ENCODE measurements at places on chromosomes 11 and 22.

DNA sequence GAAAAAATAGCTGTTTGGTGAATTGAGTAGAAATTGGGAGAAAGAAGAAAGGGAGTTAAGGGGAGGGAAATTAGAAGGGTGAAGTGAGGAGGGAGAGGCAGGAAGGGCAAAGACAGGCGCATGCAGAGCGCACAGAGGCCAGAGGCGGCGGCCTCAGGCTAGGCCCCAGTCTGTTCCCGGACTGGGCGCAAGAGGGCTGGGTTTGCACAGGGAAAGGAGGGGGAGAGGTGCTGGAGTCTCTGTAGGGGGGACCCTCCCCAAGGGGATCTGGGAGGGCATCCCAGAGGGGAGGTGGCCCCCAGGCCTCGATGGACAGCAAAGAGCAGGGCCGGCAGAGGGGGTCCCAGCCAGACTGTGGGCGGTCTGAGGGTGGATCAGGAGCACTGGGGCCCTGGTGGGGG is 1.3 kb upstream of the FLRT1 start:
- no peak for DNase-seq

DNA sequence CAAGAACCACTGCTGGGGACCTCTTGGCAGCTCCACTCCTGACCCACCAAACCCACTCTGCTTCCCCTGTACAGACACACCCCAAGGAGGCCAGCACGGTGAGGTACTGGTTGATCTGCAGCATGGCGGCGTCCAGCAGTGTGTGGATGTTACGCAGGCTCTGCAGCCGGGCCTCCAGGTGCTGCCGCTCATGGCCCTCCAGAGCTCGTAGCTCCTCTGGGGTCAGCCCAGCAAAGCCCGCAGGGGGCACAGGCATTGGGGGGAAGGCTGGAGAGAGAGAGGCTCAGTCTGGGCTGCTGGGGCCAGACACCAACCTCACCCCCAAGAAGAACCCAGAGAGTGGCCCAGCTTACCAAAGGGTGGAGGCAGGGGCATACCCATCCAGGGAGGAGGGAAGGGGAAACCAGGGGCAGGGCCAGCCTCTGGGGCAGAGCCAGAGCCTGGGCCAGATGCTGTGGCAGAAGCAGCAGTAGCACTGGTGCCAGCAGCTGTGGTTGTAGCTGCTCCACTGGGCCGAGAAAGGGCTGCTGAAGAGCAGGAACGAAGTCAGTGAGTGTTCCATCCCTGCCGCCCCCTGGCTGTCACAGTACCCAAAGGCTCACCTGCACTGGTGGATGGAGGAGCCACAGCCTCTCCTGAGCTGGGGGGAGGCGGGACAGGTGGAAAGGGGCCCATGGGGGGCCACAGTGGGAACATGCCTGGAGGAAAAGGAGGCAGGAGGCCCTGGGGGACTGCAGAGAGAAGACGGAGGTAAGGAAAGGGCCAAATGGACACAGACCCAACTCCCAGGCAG is 4.5 kb downstream of the SYVN1 start:
- DNase-seq: no peak

DNA sequence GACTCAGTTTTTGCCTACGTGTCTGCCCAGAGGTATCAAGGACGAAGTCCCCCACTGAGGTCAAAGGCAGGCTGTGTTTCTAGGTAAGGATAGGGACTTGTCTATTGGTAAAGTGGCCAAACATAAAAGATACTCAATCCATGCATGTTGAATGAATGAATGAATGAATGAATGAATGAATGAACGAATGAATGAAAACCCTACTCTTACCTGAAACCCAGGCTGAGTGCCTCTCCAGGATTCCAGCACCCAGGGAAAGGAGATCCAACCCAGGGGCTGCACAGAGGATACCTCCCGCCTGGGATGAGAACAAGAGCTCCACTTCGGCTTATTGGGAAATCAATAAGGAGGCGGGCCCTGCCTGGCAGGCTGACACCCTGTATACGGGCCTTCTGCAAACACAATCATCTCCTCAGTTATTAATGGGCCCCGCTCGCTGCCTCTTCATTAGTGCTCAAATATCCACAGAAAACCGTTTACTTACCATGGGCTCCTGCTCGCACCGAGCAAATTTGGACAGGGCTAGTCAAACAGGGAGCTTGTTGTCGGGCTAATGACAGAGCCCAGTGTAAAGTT is 177.4 kb downstream of the BUD13 start:
- DNase-seq: no peak

DNA sequence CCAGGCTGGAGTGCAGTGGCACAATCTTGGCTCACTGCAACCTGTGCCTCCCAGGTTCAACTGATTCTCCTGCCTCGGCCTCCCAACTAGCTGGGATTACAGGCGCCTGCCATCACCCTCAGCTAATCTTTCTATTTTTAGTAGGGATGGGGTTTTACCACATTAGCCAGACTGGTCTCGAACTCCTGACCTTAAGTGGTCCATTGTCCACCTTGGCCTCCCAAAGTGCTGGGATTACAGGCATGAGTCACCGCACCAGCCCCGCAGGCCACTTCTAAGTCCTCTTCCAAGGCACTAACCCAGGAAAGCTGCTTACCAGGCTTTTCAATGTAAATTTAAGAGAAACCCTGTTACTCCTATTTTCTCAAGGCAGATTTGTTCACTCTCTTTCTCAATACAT is 50.4 kb downstream of the DENND5A start:
- peak; percentile 63 for DNase-seq

All from iris pigment epithelial cell (primary cell).